ENCODE measurements at places on chromosomes 13 and 19.
A peak's percentile ranks its signal among the peaks of the same experiment; 100 is the strongest.

DNA sequence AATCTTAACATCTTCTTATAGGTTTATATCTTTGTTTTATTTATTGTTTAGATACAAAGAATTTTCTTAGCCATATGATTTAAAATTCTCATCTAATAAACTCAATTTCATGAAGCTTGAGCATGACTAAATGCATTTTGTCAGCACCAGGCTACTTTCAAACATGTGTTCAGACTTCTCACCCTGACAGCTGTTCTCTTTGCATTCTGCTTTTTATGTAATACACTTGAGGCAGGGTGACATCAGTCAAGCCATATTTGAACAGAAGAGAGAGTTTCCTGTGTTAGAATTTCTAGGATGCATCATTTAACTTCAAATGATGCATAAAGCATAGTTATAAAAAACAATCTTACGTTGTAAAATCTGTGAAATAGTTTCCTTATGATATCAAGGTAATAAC, 1295.1 kb upstream of the PCDH20 start:
- DNase-seq = peak; percentile 57

GRCh38 chr13:82625717-82626116, 1256.6 kb downstream of the SLITRK1 start:
- DNase-seq = no peak

GRCh38 chr13:40599124-40599523, 67.3 kb downstream of the FOXO1 start:
- DNase-seq = no peak

GRCh38 chr19:11611730-11612129, 14.4 kb downstream of the ZNF627 start:
- no peak for DNase-seq

- no peak for DNase-seq
These were observed 70.9 kb downstream of the SPATA13 start for GRCh38 chr13:24231377-24231776.
